ENCODE measurements at places on chromosomes 13 and 19.

DNA sequence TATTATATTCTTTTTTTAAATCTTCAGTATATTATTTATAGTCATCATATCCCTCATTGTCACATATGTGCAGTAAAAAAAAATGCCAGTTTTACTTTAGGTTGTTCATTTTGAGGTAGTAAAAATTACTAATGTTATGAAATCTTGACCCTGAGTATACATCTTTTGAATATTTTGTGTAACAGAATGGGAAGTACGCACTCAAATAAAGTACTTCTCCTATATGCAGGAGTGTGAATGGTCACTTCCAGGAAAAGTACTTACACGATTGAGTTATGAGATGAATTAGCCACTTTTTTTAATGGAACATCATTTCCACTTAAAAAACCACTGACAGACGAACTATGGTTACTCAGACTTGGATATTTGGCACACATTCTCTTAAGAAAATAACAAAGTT is 58.5 kb downstream of the C13orf42 start:
- no peak for DNase-seq

GRCh38 chr13:109735436-109735966 is 50.9 kb downstream of the IRS2 start:
- no peak for DNase-seq

DNA sequence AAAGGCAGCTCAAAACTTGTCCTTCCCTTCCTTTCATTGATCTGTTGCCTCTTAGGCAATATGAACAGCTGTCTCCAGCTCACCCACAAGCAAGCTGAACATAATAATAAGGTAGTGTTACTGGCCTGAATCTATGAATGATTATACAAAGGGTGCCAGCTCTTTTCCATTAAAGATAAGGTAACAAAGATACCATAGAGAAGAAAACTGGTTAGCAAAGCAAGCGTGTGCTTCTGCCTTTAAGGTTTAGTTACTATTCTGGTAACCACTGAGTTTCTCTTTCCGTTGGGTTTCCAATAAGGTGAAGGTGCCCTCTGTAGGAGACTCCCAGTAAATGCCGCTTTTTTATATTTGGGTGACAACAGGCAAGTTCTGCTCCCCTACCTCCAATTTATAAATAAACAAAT is 12.1 kb upstream of the DACH1 start:
- no peak for DNase-seq

DNA sequence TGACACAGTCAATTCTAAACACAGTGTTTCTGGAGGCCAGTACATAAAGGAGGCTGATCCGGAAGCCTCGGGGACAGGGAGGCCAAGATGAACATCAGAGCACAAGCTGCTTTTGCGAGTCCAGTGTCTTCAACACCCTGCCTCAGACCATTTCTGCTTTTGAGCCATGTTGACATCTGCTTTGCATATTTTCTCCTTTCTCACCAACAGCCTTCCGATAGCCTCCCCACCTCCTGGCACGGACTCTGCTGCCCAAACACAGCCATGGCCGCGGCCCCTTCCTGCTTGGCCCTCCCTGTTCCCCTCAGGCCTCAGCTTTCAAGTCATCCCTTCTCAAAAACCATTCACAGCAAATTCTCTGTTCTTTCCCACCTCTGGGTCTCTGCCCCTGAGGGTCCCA is 3.6 kb downstream of the LRRC25 start:
- no peak for DNase-seq

GRCh38 chr13:51769455-51770127 is 34.4 kb downstream of the DHRS12 start:
- DNase-seq, result no peak

DNA sequence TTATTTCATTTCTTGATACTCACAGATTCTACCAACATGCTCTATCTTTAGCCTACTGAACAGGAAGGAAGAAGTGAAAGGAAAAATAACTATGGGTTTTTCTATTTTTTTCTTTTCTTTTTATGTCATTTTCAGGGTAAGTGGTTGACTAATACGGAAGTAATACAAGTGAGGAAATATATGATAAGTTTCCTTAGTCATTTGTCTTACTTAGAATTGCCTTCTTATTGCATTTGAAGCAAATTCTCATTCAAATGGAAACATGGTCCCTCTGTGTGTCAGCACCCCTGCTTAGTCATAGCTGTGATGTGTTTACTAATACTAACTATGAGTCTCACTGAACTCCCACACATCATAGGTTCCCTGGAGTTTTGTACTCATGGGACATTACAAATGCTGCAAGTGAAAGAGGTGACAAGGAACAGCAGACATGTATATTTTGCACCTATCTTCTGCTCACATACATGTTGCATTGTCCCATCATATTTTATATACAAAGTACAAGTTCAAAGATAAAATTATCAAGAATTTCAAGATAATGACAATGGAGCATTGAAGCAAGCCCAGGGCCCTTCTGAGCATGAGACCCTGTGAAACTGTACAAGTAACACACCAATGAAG is 60.1 kb downstream of the DCT start:
- DNase-seq, result no peak

GRCh38 chr13:78078168-78078567 is 159.5 kb upstream of the EDNRB start:
- no peak for DNase-seq

GRCh38 chr19:8575467-8575997 is 1.7 kb downstream of the MYO1F start:
- DNase-seq, result no peak

GRCh38 chr13:40207001-40207478 is 459.4 kb downstream of the FOXO1 start:
- DNase-seq, result no peak

GRCh38 chr19:9991425-9992191 is 18.7 kb downstream of the COL5A3 start:
- DNase-seq, result no peak

DNA sequence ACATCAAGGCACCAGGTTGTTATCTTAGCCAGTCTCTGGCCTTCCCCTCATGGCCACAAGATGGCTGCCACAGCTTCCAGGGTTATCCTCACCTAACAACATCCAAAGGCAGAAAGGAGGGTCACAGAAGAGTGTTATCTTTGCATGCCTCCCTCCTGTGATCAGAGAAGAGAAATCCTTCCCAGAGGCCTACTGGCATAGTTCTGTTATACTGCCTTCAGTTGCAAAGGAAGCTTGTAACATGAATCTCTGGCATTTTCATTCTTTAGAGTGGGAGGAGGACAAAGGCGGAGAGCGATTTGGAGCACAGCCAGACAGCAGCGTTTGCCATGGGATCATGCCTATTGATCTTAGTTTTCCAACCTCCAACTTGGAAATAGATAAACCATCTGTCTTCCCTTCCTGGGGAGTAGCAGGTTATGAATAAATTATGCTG is 135.7 kb downstream of the DNAJC15 start:
- peak; percentile 42 for DNase-seq

DNA sequence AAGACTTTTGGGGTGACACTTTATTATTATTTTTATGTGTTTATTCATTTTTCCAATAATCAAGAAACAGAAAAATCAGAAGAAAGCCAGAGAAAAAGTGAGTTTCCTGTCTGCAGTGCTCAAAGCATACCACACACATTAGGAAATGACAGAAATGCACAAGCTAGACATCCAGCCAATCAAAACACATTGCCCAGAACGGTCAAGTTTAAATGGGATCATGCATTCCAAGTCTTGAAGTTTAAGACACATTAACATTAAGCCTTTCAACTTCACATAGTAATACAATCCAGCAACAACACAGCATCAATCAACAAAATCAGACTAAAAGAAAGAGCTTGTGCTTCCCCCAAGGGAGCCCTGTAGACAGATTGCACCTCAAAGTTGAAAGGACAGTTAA is 28.7 kb upstream of the MEDAG start:
- DNase-seq, result no peak

DNA sequence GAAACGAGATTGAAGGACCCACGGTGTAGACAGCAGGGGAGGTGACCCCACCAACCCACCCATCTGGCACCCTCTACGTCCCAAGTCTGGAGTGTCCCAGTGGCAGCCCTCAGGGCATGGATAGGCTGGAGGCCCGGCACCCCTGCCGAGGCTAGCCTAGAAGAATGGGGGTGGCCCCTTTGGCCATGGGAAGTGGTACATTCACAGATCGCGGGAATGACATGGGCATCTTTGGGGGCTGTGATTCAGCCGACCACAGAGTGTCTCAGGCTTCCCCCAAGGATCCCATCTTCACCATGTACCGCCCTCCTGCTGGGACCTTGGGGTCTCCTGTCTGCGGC is 11.3 kb upstream of the MKNK2 start:
- no peak for DNase-seq

Measured in fibroblast of skin of left biceps (primary cell).